ENCODE measurements at places on chromosomes 3 and 15. TPM values are rescaled to one million over a fixed set of nuclear protein-coding genes. Genes with fewer than 3 reads are reported as not detected.

GRCh38 chr3:4341336-4341675, 38.1 kb downstream of the SETMAR start:
- no peaks in the 10 kb centered on the region for H3K4me1 ChIP-seq
- H3K27me3 ChIP-seq = no peaks in the 10 kb centered on the region
- no peak overlapping the region for H3K4me3 ChIP-seq
- DNase-seq = no peak
- no peaks in the 10 kb centered on the region for H3K36me3 ChIP-seq

DNA sequence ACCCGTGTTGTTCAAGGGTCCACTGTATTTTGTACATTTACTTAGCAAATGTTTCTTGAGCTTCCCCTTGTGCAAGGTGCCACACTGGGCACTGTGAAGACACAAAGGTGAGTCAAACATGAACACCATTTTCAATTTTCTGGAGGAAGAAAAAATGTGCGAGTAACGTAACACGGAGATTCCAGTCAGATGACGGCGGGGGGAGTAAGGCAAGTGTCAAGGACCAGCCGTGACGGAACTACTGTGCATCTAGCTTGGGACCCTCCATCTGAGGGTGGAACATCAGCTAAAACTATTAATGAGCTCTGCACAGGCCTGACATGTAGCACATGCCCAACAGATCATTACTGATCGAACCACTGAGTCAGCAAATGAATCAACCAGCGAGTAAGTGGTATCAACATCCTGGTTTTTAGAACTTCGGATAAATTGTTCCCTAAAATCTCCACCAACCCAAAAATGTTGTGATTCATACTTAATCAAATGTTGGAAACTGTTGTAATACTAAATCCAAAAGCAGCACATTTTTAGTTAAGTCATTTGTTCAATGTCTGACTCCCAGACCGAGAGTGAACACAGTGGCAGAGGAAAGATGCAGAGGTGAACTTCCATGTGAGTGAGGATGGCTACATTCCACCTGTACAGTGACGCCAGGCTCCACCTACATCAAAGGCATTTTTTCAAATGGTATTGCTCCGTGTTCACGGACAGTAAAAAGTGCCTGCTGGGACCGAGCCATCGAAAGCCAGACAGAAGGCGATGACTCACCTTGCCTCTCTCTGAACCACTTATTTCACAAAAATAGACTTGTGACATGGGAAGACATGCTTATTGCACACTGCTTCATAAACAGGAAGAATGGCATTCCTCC, 172.2 kb downstream of the ATP10A start:
- H3K27me3 ChIP-seq = no peaks in the 10 kb centered on the region
- H3K27ac ChIP-seq = no peak overlapping the region
- no peaks in the 10 kb centered on the region for H3K4me1 ChIP-seq
- H3K4me3 ChIP-seq = no peak overlapping the region
- peaks cover 11% of the 10 kb centered on the region for H3K36me3 ChIP-seq
- no peak for DNase-seq

The SAMD7 gene
- total RNA-seq = not detected

GRCh38 chr15:46961795-46962194, 755.5 kb upstream of the SEMA6D start:
- no peak for DNase-seq
- no peaks in the 10 kb centered on the region for H3K4me1 ChIP-seq
- H3K4me3 ChIP-seq = no peak overlapping the region
- no peaks in the 10 kb centered on the region for H3K36me3 ChIP-seq
- no peaks in the 10 kb centered on the region for H3K27me3 ChIP-seq

- no peaks in the 10 kb centered on the region for H3K27me3 ChIP-seq
- H3K4me3 ChIP-seq = no peak overlapping the region
These were observed 88.6 kb downstream of the ATP2B2 start for GRCh38 chr3:10416730-10417300.

GRCh38 chr15:95086531-95087252, 855.3 kb downstream of the MCTP2 start:
- no peak overlapping the region for H3K4me3 ChIP-seq
- H3K27me3 ChIP-seq = no peaks in the 10 kb centered on the region
- no peak overlapping the region for H3K27ac ChIP-seq
- H3K36me3 ChIP-seq = no peaks in the 10 kb centered on the region
- no peak for DNase-seq

- H3K36me3 ChIP-seq = no peaks in the 10 kb centered on the region
- H3K4me3 ChIP-seq = no peak overlapping the region
- no peak overlapping the region for H3K27ac ChIP-seq
- no peaks in the 10 kb centered on the region for H3K27me3 ChIP-seq
These were observed 17.4 kb downstream of the RCCD1 start for GRCh38 chr15:90972133-90972532.

The CLDN16 gene
- total RNA-seq = not detected

The PFN2 gene
- 10.6 TPM for total RNA-seq

The POPDC2 gene
- 7.4 TPM for total RNA-seq

The SLC12A8 gene
- total RNA-seq = not detected

The SPATA12 gene
- not detected for total RNA-seq

GRCh38 chr3:96731031-96731430, 83.4 kb upstream of the EPHA6 start:
- H3K4me1 ChIP-seq = no peaks in the 10 kb centered on the region
- H3K36me3 ChIP-seq = no peaks in the 10 kb centered on the region
- H3K4me3 ChIP-seq = no peak overlapping the region
- no peaks in the 10 kb centered on the region for H3K27me3 ChIP-seq
- no peak overlapping the region for H3K27ac ChIP-seq
- no peak for DNase-seq

GRCh38 chr3:72829701-72830100, 18.5 kb downstream of the SHQ1 start:
- no peaks in the 10 kb centered on the region for H3K27me3 ChIP-seq
- H3K4me1 ChIP-seq = no peaks in the 10 kb centered on the region
- H3K36me3 ChIP-seq = peaks cover 13% of the 10 kb centered on the region
- H3K4me3 ChIP-seq = no peak overlapping the region
- no peak for DNase-seq
- H3K27ac ChIP-seq = no peak overlapping the region

DNA sequence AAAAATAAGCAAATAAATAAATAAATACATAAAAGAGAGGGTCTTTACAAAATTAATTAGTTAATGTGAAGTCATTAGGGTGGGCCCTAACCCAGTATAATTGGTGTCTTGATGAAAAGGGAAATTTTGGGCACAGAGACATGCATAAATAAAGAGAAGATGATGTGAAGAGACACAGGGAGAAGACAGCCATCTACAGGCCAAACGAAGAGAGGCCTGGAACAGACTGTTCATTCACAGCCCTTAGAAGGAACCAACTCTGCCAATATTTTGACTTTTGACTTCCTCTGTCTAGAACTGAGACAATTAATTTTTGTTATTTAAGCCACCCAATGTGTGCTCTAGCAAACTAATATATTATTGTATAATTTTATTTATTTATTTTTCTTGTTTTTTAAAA, 29.6 kb upstream of the SELENOK start:
- H3K27ac ChIP-seq = no peak overlapping the region
- H3K4me3 ChIP-seq = no peak overlapping the region
- no peak for DNase-seq
- no peaks in the 10 kb centered on the region for H3K36me3 ChIP-seq

GRCh38 chr3:73021301-73021835, 24.8 kb downstream of the PPP4R2 start:
- no peak overlapping the region for H3K27ac ChIP-seq
- DNase-seq = no peak
- H3K4me1 ChIP-seq = peaks cover 73% of the 10 kb centered on the region

- no peak overlapping the region for H3K4me3 ChIP-seq
- peaks cover 5% of the 10 kb centered on the region for H3K4me1 ChIP-seq
- no peak for DNase-seq
These were observed 41.3 kb upstream of the MUC4 start for GRCh38 chr3:195853036-195853435.

GRCh38 chr15:42723068-42723467, 13.9 kb downstream of the CDAN1 start:
- H3K27me3 ChIP-seq = no peaks in the 10 kb centered on the region
- no peak overlapping the region for H3K4me3 ChIP-seq
- H3K36me3 ChIP-seq = peaks cover 40% of the 10 kb centered on the region
- no peak overlapping the region for H3K27ac ChIP-seq

DNA sequence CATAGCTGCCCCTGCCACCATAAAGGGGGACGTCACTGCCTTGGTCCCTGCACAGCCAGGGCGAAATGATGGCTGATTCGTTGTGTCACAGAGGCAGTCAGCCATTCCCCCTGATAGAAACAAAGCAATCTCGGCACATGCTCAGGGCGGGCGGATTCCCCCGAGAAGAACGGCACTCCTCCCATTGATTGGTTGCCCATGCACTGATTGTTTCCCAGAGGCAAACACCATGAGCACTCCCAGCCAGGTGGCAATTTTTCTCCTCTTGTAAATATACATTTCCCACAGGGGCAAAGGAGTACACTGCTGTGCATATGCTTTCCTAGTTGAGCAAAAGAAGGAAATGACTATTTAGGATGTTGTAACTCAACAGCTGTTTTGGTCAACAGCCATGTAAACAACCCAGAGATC, 56.5 kb downstream of the KY start:
- no peaks in the 10 kb centered on the region for H3K27me3 ChIP-seq
- DNase-seq = no peak
- no peak overlapping the region for H3K4me3 ChIP-seq
- H3K4me1 ChIP-seq = no peaks in the 10 kb centered on the region
- H3K36me3 ChIP-seq = no peaks in the 10 kb centered on the region
- H3K27ac ChIP-seq = no peak overlapping the region

GRCh38 chr3:11045536-11045935, 53.0 kb downstream of the SLC6A1 start:
- no peaks in the 10 kb centered on the region for H3K27me3 ChIP-seq
- no peak overlapping the region for H3K27ac ChIP-seq
- H3K4me1 ChIP-seq = no peaks in the 10 kb centered on the region
- H3K4me3 ChIP-seq = no peak overlapping the region
- no peak for DNase-seq
- H3K36me3 ChIP-seq = no peaks in the 10 kb centered on the region

The TGM5 gene
- not detected for total RNA-seq

DNA sequence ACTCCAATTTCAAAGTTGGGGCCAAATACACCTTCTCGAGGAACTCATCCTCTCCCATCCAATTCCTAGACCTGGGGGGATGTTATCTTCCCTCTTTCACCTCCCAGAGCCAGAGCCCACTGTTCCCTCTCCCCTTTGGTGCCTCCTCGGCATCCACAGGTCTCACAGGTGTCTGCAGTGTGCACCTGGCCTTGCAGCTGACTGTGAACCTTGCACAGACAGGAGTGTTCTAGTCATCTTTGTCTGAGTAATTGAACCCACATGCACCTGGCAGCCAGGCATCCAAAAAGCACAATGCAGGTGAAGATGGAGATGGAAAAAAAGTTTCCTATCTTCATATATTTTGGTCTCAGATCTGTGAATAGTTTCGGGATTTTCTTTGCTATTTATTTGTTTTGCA, 30.8 kb downstream of the PCOLCE2 start:
- H3K27ac ChIP-seq = no peak overlapping the region
- no peaks in the 10 kb centered on the region for H3K36me3 ChIP-seq
- no peaks in the 10 kb centered on the region for H3K4me1 ChIP-seq
- no peaks in the 10 kb centered on the region for H3K27me3 ChIP-seq
- no peak for DNase-seq
- no peak overlapping the region for H3K4me3 ChIP-seq

- DNase-seq = no peak
- H3K4me3 ChIP-seq = no peak overlapping the region
- H3K27me3 ChIP-seq = no peaks in the 10 kb centered on the region
- H3K36me3 ChIP-seq = no peaks in the 10 kb centered on the region
These were observed 130.9 kb downstream of the IL1RAP start for GRCh38 chr3:190644766-190645165.

GRCh38 chr3:123832692-123833397, 51.3 kb downstream of the MYLK start:
- H3K4me3 ChIP-seq = no peak overlapping the region
- no peaks in the 10 kb centered on the region for H3K36me3 ChIP-seq
- no peaks in the 10 kb centered on the region for H3K4me1 ChIP-seq
- no peak overlapping the region for H3K27ac ChIP-seq

DNA sequence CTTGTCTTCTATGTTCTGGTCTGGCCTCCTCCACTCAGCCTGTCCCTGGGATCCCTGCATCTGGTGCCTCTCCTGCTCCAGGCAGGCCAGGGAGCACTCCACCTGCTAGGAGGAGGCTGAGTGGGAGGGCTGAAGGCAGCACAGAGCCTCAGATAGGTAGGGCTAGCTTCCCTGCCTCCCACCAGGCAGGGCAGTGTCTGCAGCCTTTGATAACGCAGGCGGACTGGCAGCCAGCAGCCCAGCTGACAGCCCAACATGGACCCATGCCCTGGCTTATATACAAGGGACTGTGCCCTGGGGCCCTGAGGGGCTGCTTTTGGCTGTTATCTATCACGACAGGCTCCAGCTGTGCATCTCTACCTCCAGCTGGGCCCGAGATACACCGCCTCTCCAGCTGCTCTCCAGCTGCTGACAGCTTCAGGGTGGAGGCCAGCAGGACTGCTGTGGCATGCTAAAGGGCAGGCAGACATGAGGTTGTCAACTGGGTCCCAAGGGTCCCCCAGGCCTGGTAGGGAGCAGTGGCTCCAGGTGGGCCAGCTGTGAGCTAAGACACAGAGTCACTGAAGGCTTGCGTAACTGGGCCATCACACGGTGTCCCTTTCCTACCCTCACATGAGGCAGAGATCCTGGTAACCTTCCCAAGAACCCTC, 5.2 kb upstream of the CLK3 start:
- no peaks in the 10 kb centered on the region for H3K4me1 ChIP-seq
- H3K4me3 ChIP-seq = no peak overlapping the region
- no peak overlapping the region for H3K27ac ChIP-seq

GRCh38 chr3:11764931-11765363, 81.7 kb downstream of the TAMM41 start:
- no peaks in the 10 kb centered on the region for H3K36me3 ChIP-seq
- DNase-seq = no peak
- H3K4me3 ChIP-seq = no peak overlapping the region

GRCh38 chr3:193727089-193727488, 134.1 kb downstream of the OPA1 start:
- H3K36me3 ChIP-seq = no peaks in the 10 kb centered on the region
- DNase-seq = no peak
- H3K4me3 ChIP-seq = no peak overlapping the region
- no peak overlapping the region for H3K27ac ChIP-seq
- H3K27me3 ChIP-seq = no peaks in the 10 kb centered on the region
- H3K4me1 ChIP-seq = no peaks in the 10 kb centered on the region

GRCh38 chr15:55873024-55873720, 120.2 kb downstream of the NEDD4 start:
- no peaks in the 10 kb centered on the region for H3K27me3 ChIP-seq
- DNase-seq = no peak
- no peak overlapping the region for H3K27ac ChIP-seq
- no peaks in the 10 kb centered on the region for H3K4me1 ChIP-seq
- no peak overlapping the region for H3K4me3 ChIP-seq

GRCh38 chr3:157637866-157638265, 134.7 kb upstream of the VEPH1 start:
- no peak overlapping the region for H3K27ac ChIP-seq
- H3K36me3 ChIP-seq = no peaks in the 10 kb centered on the region
- DNase-seq = no peak

GRCh38 chr3:160758929-160759577, 3.0 kb downstream of the PPM1L start:
- H3K4me1 ChIP-seq = peaks cover 19% of the 10 kb centered on the region
- no peak for DNase-seq
- no peak overlapping the region for H3K27ac ChIP-seq
- H3K27me3 ChIP-seq = no peaks in the 10 kb centered on the region
